Uterine smooth muscle cell (primary cell): ENCODE measurements at places on chromosomes 7 and 10. TPM values are rescaled to one million over a fixed set of nuclear protein-coding genes. Genes with fewer than 3 reads are reported as not detected.

Gene TBX20
- total RNA-seq, result under 0.01 TPM in 1 of 2 replicates, not detected in the other

Gene KCNMA1
- 169 and 183 TPM in 2 replicates for total RNA-seq

Gene BRI3
- 37.7 and 57.4 TPM in 2 replicates for total RNA-seq

Gene MOGAT3
- not detected in 2 replicates for total RNA-seq

Gene ACTL6B
- not detected in 2 replicates for total RNA-seq

Gene DYDC2
- total RNA-seq, result not detected in 2 replicates

Gene ZNF479
- not detected in 2 replicates for total RNA-seq
